ENCODE measurements at places on chromosomes 7 and 10. TPM values are rescaled to one million over a fixed set of nuclear protein-coding genes. Genes with fewer than 3 reads are reported as not detected.

- no peak for DNase-seq
Measured at GRCh38 chr10:84334811-84335210, 6.4 kb downstream of the CCSER2 start.

- no peak for DNase-seq
Measured at GRCh38 chr7:80943342-80943741, 24.5 kb upstream of the SEMA3C start.

GRCh38 chr7:131026297-131027000 lies 292.4 kb upstream of the KLF14 start:
- no peak for DNase-seq

- no peak for DNase-seq
Measured at GRCh38 chr7:123784263-123784662, 35.5 kb upstream of the WASL start.

DNA sequence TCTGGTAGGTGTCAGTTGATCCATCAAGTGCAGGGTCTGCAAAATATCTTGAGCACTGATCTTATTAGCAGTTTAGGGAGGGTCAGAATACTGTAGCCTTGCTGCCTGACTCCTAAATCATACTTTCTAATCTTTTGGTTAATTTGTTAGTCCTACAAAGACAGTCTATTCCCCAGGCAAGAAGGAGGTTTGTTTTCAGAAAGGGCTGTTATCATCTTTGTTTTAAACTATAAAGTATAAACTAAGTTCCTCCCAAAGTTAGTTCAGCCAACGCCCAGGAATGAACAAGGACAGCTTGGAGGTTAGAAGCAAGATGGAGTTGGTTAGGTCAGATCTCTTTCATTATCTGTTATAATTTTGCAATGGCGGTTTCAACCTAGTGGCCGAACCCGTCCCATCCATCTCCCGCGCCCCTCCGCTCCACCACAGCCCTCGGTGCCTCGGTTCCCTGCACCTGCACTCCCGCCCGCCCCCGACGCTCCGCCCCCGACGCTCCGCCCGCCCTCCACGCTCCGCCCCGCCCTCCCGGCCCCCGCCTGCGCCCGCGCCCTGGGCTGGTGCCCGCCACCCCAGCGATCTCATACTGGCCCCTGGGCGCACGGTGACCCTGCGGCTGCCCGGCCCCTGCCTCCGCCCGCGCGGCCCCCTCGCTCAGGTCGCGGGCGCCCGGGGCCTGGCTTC lies at the start of gene ADCK2:
TSS of gene ADCK2 (plus strand) at position 564 of the 681 bp plus-strand sequence. CDS start 386 bp downstream, outside the sequence.
- no peak for DNase-seq

ZPBP gene
- total RNA-seq, result not detected

Data from mesenteric fat pad (tissue), 1 donor.